ENCODE measurements at places on chromosomes 11 and 22. TPM values are rescaled to one million over a fixed set of nuclear protein-coding genes. Genes with fewer than 3 reads are reported as not detected.

DNA sequence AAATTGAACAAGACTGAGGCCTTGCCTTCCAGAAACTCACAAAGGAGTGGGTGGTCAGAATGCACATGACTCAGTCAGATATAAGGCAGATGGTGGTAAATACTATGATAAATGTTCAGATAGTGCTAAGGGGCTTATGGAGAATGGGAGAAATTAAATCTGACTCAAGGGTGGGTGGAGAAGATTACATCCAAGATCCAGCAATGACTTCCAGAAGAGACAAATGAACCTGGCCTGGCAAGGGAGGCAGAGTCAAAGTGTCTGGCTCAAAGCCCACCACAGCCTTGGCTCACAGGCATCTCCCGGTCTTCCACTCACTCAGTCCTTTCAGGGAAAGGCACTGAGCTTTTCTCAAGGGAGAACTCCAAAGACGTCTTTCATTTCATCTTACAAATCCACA is 6.1 kb upstream of the ZBTB16 start:
- no peak for DNase-seq

DNA sequence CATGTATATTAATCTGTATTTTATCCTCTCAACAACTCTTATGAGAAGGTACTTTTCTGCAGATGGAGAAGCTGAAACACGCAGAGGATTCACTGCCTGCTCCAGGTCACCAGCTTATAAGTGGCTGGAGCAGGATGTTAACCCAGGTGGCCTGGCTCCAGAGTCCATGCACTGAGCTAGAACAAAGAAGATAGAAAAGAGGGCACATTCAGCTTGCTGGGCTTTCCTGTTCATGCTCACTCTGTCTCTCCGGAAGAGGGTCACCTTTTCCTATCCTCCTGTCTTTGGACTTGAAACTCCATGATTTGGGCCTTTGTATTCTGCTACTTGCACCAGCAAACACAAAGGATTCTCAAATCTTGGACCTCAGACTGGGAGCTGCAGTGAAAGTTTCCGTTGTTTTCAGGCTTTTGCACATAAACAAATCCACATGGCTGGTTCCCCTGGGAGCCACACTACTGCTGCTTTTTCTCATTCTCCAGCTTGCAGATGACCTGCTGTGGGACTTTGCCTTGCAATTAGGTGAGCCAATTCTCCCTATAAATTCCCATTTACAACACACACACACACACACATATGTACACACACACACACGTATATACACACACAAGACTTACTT is 117.3 kb upstream of the GRK3 start:
- DNase-seq = no peak

- no peak for DNase-seq
These were observed 23.7 kb downstream of the RSPH14 start for GRCh38 chr22:23117891-23118646.

- DNase-seq = no peak
These were observed 35.8 kb upstream of the ALX4 start for GRCh38 chr11:44345781-44346180.

DNA sequence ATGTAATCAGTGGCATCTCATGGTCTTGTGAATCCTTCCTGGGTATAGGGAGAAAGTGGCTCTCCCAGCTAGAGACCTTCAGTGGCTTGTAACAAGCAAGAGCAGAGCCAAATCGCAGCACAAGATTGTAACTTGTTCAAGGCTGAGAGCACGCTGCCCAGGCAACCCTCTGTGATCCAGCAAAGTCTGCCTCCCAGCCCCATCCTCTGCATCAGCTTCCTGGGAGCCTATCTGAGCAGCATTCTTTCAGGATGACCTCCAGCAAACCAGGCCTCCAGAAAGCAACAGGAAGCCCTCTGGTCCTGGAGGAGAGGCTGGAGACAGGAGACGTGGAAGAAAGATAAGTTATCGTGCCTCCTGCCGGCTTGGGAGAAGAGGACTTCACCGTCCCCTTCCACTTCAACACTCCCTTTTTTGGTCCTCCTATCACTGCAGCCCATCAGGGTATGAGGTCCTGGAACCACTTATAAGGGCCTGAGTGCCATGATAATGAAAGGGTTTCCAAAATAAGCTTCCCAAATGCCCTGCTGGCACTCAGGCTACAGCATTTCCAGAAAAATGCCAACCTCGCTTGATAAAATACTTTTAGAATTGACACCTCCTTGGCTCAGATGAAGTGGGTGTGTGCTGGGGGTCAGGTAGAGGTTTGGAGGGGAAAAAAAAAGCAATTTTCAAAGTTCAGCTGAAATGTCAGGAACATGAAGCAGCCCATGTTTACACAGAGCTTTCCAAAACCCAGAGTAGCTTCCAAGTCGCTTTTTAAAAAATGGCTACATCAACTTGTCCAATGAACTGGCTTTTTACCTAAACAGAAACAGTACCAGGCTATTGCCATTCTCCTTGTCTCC is 80.2 kb downstream of the PLEKHA7 start:
- no peak for DNase-seq

- no peak for DNase-seq
These were observed 18.0 kb upstream of the RAB38 start for GRCh38 chr11:88193278-88193677.

DNA sequence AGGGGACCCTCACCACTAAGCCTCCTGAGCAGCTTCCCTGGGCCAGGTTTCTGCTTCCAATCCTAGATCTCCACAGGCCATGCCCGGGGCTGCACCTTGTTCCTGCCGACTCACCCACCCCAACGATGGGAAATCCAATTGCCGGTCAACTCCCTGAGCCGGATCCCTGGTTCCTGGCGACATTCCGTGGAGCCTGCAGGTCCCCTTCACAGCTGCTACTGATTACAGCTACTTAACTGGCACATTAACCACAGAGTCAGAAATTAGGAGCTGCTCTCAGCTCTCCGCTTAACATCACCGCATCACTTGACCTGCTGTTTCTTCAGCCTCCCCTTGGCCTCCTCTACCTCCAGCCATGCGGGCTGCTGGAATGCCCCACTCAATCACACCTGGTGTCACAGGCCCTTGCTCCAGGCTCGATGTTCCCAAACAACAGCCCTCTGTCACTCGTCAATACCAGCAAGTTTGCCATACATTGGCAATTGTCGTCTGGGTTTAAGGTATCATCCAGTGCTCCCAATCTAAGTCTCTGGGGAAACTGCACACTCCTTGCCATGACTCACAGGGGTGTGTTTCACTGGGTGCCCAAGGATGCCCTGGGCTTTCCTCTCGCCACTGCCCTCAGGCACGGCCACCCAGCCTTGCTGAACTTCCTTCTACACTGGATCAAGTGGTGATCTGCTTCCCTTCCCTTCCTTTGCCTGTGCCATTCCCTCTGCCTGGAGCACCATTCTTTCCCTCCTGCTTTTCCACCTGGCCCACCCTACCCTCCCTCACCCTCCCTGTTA is 181.0 kb downstream of the MN1 start:
- DNase-seq = no peak

DNA sequence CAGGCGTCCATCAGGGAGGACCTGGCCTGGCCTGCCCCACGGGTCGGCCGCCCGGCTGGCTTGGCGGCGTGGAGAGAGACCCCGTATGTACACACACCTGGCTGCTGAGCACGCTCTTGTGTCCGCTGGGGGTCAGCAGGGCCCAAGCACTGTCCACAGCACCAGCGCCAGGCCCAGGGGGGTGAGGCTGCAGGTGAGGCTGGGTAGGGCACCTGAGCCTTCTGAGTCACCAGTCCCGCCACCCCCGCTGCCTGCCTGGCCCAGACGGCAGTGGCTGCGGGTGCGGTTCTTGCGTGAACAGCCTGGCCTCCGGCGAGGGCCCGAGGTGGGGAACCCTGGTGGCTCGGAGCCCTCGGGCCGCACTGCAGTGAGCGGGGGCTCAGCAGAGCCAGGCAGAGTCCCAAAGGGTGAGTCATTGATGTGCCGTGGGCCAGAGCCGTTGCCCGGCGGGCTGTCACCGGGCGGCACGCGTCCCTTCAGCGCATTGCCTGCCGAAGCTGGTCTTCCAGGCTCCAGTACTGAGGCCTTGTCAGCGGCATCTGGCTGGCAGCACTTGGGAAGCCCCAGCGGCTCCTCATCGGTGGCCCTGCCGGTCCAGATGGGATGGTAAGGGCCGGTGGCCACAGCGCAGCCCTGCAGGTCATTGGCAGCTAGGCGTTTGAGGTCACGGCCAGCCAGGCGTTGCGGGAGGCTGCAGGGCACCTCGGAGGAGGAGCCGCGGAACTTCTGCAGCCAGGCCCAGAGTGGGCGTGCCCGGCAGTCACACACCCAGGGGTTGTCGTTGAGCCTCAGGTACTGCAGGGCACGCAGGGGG is 26.3 kb downstream of the RTN4R start:
- no peak for DNase-seq

- DNase-seq = no peak
These were observed 1.9 kb downstream of the NLRP6 start for GRCh38 chr11:279966-280705.

DNA sequence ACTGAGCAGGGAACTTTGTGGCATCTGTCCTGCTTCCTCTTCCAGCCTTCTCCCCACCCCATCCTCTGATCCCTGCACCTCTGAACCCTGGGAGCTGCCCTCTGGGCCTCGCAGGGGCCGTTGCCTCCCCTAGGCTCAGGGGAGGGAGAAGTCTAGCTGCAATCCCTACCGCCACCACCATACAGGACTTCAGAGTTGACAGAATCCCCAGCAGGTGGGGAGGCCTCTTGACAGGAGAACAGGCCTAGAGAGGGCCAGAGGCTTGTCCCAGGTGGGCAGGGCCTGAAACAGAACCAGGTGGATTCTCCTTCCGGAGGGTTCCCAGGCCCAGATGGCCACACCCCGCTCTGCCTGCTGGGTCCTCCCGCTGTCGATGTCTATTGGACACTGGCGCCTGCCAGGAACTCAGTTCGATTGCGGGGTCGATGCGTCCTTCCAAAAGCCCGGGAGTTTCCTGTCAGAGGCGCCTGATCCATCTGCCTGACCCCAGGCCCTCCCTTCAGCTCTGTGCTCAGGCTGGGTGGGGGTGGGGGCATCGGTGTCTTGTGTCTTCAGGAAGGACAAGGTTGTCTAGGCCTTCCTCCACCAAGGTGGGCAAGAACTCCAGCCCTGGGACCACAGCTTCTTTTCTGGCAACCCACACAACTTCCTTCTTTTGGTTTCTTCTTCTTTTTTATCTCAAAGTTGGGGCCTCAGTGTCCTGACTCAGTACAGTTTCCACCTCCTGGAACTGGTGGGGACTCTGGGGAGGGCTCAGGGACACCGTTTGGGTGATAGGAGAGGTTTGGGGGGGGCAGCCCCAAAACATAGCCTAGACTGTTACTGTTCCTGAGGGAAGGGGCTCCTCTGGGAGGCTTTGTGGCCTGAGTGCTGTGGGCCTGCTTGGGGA is 6.4 kb downstream of the STARD10 start:
- DNase-seq = no peak

DNA sequence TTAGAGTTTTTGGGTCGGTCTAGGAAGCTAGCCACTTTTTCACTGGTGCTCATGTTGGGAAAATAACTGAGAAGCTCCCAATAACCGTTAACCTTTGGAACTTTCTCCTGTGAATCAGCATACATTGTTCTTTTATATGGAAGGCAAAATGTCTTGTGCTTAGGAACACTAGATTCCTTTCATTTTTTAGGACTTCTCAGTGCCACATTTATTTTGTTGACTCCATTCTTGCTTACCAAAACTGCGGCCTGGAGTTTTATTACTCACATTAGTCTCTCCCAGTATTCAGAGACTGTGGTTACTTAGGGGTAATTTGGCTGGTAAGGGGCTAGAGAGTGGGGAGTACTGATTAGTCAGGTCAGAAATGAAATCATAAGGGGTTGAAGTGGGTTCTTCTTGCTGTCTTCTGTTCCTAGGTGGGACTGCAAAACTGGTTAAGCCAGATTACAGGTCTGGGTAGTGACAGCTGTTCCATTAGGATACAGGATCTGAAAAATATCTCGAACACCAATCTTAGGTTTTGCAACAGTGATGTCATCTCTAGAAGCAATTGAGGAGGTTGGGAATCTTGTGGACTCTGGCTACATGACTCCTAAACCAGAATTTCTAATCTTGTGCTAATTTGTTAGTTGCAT is 631.4 kb upstream of the LUZP2 start:
- no peak for DNase-seq

- peak; percentile 88 for DNase-seq
These were observed 1.3 kb upstream of the ESAM start for GRCh38 chr11:124763156-124763947.

DNA sequence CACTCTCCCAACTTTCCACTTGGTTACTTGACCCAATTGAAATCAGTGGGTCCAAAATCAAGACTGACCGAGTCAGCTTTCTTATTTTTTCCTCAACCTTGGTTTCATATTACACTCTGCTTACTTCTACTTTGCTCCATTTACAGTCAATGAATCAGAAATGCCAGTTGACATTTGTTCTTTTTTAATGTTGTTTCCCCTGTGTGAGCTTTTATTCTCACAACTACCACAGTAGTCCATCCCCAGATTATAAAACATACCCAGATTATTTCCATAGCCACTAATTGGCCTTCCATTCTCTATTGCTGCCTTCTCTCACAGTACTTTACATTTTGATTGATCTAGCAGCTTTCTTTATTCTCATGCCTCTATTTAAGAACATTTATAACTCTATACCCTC is 50.0 kb downstream of the DNAJC24 start:
- DNase-seq = no peak

- peak; percentile 69 for DNase-seq
These were observed 950 bp downstream of the FERMT3 start for GRCh38 chr11:64207256-64208085.

DNA sequence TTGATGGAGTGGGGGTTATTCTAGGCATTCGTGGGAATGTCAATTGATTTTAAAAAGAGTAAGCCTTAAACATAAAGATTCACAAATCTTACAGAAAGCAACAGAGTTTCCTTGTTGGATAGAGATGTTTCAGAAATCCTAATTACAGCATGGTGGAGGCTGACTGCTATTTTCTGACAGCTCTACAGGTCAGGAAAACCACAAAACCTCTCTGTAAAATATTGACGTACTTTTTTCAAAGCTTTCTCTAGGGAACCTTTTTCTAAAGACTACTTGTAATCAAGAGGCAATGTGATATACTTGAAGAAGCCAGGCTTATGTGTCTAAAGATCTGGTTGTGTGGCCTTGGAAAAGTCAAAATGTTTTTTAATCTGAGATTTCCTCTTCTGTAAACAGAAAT is 9.1 kb upstream of the OR8B8 start:
- no peak for DNase-seq

DNA sequence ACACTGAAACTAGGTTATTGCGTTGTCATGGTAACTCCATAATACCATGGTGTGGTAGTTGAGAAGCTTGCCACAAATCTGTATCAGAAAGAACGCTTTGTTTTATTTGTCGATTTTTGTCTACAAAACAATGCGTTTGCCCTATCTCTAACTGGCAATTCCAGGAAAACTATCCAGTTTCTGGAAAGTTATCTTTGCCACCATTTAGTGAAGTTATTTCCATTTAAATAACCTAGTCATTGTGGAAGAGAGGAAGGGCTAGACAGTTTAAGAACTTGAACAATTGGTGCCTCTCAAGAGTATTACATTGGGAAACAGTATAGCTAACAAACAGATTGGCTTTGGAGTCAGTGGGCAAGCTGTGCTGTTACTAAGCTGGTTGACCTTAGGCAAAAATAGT is 7.9 kb downstream of the HSD17B12 start:
- DNase-seq = no peak

GRCh38 chr11:9396310-9396709 is 11.9 kb downstream of the IPO7 start:
- DNase-seq = no peak

GRCh38 chr11:43516316-43516850 is 157.7 kb downstream of the TTC17 start:
- no peak for DNase-seq

Gene SESN3
- 8.1 TPM for total RNA-seq

Gene CHEK1
- total RNA-seq = 1.6 TPM

Gene LRRC75B
- total RNA-seq = 5.6 TPM

Gene GRM5
- total RNA-seq = not detected

Gene NCAM1
- total RNA-seq = 332 TPM

Gene TMEM126A
- total RNA-seq = 75.2 TPM

Gene CCDC15
- 0.25 TPM for total RNA-seq

Gene ACR
- 0.30 TPM for total RNA-seq

Measured in left ventricle myocardium inferior (tissue), 1 donor.